ENCODE measurements at places on chromosomes 5 and 9.
A peak's percentile ranks its signal among the peaks of the same experiment; 100 is the strongest.

- peak; percentile 69 for DNase-seq
These were observed 559.0 kb upstream of the RGMB start for GRCh38 chr5:98214240-98215051.

- no peak for DNase-seq
These were observed 116.0 kb upstream of the LPCAT1 start for GRCh38 chr5:1639757-1640156.

GRCh38 chr5:116084287-116084691 lies 536 bp upstream of the COMMD10 start:
- DNase-seq: no peak

GRCh38 chr5:116908537-116908936 lies 333.9 kb upstream of the SEMA6A start:
- DNase-seq: no peak

- DNase-seq: no peak
These were observed 110.5 kb upstream of the LRRTM2 start for GRCh38 chr5:138985683-138986082.

- peak; percentile 95 for DNase-seq
These were observed 20.9 kb downstream of the CSF2 start for GRCh38 chr5:132094393-132095076.

- DNase-seq: no peak
These were observed 39.9 kb downstream of the SHC3 start for GRCh38 chr9:89138463-89139390.

DNA sequence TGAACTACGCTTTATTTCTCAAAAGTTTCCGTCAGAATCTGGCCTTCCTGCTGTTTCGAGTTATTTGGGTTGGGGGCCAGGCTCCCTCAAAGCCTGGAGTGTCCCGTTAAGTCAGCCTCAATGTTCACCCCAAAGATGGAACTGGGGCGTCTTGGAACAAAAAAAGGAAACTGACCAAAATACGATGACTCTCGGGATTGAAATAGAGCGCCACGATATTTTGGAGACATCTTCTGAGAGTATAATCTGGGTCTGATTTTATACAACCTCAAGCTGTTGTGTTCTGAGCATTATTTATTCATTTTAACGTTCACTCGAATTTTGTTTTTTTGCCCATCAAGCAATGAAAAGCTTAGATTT lies 28.1 kb downstream of the TLX3 start:
- no peak for DNase-seq

DNA sequence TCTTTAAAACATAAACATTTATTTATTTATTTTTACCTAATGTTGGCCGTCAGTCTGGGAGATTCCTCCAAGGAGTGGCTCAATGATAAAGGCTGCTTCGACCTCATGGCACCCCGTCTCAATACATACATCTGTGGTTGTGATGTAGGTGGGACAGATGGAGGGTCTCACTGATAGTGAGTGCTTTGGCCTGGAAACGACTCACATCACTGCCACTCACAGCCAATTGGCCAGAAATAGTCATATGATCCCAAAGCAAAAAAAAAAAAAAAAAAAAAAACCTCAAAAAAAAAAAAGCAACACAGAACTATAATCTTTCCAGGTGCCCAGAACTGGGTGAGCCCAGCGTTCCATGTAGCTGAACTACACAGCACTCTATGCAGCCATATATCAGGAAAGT lies 125.4 kb downstream of the PSAT1 start:
- DNase-seq: no peak

- DNase-seq: no peak
These were observed 86.7 kb upstream of the SLC30A5 start for GRCh38 chr5:69007163-69007562.

GRCh38 chr5:100430268-100431195 lies 104.6 kb upstream of the FAM174A start:
- DNase-seq: peak; percentile 28

- DNase-seq: peak; percentile 61
These were observed 316.2 kb upstream of the CLINT1 start for GRCh38 chr5:158174918-158175851.
